ENCODE measurements at places on chromosomes 12 and 14.

DNA sequence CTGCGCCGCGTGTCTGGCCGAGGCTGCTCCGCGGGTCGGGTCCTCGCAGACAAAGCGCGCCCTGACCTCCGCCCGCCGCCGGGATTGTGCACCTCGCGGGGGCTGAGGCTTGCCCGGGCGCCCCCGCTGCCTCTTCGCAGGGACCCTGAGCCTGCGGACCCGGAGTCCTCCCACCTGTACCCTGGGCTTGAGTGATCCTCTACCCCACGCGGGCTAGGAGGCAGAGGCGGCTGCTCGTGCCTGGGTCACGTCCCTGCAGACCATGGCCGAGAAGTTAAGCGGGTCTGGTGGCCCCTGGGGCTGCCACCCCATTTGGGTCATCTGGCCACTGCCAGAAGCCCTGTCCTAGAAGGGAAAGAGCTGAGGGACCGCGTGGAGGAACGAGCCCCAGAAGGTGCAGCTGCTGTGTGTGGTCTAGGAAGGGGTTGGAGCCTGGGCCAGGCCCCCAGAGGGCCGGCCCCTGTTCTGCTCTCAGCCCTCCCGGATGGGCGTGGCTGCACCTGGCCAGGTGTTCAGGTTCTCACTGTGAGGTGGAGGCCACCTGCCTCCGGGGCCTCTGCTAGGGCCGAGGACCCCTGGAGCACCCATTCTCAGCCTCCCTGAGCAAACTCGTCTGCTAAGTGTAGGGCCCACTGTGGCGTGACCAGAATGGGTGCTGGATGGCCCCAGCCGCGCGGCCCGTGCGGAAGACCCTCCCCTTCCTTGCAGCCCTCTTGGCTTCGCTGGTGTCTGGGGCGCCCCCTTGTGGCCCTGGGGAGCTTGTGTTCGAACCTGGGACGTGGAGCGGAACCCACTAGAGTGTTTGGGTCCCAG lies 49.6 kb downstream of the LRCOL1 start:
- peak; percentile 62 for DNase-seq

GRCh38 chr14:84688297-84689025 lies 841.5 kb upstream of the FLRT2 start:
- no peak for DNase-seq

- DNase-seq = no peak
Observed at GRCh38 chr12:905261-906031, 44.0 kb downstream of the RAD52 start.

GRCh38 chr14:50062438-50063085 lies 53.8 kb downstream of the VCPKMT start:
- peak; percentile 80 for DNase-seq

GRCh38 chr12:13707829-13708228 lies 273.6 kb downstream of the GRIN2B start:
- DNase-seq = no peak

DNA sequence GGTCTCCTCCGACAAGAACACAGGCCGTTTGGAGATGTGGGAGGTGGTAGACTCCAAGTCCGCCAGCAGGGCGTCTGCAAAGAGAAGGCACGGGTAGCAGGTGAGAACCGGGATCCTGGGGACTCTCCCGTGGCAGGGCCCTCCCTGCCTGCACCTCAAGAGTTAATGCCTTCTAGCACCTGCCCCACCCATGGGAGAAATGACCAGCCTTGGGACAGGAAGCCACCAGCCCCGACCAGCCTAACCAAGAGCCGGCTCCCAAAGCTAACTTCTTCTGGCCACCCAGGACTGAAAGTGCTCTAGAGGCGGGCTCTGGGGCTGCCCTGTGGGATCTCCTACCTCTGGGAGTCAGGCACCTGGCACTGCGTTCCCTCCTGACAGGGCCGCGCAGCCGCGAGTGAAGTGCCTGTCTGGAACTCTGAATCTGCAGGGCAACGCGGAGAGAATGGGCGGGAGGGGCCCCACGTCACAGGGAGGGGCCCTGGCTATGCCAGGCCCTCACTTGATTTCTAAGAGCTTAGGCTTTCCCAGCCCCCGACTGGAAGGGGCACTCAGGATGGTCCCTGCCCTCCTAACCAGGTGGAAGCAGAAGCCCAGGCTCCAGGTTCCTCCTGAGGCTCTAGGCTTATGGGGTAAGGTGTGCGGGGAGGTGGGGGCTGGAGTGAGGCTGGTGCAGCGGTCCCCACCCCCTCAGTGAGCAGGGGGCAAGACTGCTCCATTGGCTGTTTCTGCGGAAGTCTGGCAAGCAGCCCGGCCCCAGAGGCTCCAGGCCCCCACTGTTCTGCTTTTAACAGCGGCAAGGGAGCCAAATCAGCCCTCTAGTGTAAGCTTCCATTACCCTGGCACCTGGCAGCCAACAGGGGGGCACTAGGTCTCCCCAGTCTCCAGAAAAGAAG lies 23.6 kb upstream of the RPLP0 start:
- no peak for DNase-seq

- peak; percentile 77 for DNase-seq
Observed at GRCh38 chr12:57005980-57006808, at the start of gene ZBTB39. Gene ZBTB39 (minus strand): TSS chr12:57006546. CDS start chr12:57004917, 1,629 bp downstream.

GRCh38 chr12:26196421-26196716 lies 996 bp downstream of the SSPN start:
- peak; percentile 9 for DNase-seq

GRCh38 chr14:28661171-28661772 lies 105.3 kb upstream of the FOXG1 start:
- DNase-seq = peak; percentile 32

DNA sequence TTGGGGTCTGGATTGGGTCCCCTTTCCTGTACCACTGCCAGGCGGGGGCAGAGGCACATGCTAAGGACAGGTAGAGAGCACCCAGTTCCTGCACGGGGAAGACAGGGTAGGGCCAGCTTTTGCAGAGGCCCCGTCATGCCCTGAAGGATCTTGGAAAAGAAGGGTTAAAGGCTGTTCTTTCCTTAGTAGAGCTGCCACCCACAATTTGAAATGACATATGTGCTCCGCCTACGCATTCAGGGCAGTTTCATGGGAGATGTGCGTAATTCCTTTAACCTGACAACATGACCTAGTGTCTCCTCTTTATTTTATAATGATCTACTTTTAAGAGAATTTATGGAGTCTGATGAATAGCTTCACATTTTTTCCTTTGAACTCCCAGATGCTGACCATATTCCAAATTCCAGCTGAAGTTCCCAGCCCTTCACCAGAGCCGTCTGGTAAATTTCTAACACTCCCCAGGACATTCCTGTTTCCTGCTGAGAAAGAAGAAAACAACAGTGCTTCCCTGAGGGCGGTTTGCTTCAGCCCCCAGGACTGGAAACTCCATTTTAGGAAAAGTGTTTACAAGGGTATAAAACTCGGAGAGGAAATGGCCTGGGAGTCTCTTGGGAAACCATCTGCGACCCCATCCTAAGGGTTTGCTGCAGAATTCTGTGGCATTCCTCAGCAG lies 58.9 kb upstream of the PLEKHG3 start:
- peak; percentile 99 for DNase-seq

DNA sequence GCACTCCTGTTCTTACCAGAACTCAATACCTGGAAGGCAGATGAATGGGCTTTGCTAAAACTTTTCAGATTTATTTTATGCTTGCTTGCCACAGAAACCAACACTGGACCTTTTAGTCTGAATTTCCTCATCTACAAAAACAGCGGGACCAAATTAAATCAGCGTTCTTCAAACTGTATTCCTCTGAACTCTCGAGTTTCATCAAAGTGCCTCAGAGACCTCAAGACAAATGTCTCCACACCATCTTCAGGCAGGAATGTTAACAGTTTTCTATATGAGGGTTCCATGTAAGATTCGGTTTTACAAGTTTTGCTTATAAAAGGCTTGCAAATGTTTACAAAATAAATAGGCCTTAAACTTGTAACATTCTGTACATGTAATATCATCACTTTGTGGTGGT lies 74.6 kb downstream of the MED13L start:
- no peak for DNase-seq

- DNase-seq = peak; percentile 22
Observed at GRCh38 chr12:94872971-94873733, 130.3 kb downstream of the NDUFA12 start.

DNA sequence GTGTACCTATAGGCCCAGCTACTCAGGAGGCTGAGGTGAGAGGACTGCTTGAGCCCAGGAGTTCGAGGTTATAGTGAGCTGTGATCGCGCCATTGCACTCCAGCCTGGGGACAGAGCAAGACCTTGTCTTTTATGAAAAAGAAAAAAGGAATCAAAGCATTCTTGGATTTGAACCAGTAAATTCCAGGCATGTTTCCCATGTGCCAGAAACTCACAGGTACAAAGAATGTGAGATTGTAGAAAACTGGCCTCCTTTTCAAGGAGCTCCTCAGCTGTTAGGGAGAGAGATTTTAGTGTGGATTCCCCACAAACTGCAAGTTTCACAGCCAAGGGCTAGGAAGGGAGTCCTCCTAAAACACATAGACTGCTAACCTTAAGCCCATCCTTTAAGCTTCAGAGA lies 95.0 kb downstream of the FOXN4 start:
- DNase-seq = no peak

- DNase-seq = no peak
Observed at GRCh38 chr12:91103624-91104023, 7.7 kb downstream of the LUM start.

DNA sequence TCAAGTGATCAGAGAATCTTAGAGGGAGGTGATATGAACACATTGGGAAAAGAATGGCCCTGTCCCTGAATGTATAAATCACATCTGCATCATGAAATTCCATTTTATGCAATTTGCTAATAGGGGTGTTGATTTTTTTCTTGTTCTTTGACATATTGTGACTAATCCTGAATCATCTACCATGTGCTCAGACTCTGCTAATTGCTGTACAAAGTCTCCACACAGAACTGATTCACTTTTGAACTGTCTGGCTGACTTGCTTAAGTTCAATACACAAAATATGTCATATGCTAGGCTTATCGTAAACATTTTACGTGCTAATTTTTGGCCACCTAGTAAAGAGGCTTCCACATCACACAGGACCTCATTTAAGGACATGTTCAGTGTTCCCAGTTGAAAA lies 2.6 kb downstream of the TMEM132D start:
- DNase-seq = no peak

- DNase-seq = no peak
Observed at GRCh38 chr12:92701441-92701840, 1.3 kb upstream of the PLEKHG7 start.

DNA sequence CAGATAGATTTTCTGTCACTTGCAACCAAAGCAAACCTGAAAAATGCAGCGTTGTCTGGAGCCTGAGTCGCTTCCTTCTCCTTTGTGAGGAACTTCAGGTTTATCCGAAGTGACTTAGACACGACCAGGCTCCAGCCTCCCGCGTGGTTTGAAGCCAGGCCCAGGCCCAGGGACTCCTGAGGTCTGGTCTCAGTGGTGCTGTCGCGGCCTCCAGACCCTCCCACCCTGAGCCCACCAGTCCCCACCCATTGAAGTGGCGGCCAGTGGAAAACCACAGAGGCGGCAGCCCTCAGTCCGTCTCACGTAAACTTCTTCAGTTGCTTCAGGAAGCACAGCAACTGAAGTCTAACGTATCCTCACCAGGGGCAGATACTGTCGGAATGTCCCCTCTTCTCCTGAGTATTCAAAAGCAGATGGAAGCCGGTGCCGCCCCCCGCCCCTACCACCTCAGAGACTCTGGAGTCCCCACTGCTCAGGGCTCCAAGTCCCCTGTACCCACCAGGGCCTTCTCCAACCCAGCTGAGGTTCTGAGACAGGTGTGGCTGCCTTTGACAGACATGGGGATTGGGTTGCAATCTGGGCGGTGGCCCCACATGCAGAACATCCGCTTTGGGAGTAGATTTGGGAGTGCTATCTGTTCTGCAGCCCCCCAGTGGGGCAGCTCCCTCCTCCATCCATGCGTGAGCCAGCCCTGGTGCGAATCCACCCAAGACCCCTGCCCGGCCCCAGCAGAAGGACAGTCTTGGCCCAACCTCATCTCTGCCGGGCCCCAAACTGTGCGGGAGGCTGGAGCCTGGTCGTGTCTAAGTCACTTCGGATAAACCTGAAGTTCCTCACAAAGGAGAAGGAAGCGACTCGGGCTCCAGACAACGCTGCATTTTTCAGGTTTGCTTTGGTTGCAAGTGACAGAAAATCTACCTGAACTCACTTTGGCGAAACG lies 26.6 kb upstream of the GALNT9 start:
- DNase-seq = no peak

GRCh38 chr12:70241845-70242244 lies 1.4 kb upstream of the CNOT2 start:
- DNase-seq = no peak

DNA sequence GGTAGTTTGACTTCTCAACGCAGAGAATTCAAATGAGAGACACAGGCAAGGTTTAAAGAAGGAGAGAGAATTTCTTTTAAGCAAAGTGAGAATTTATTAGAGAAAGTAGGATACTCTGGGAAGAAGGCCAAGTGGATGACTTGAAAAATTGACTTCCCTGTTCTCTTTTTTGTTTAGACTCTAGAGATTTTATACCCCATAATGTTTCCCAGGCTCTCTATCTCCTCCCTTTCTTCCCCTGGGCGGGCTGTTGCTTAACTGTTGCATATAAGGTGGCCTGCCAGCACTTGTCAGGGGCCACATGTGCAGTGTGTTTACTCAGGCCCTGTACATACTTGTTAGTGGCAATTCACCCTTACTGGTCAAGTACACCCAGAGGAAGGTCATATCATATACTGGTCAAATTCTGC lies 403.7 kb downstream of the SLC6A15 start:
- DNase-seq = no peak

- DNase-seq = no peak
Observed at GRCh38 chr12:85836197-85837090, at the start of gene RASSF9. Gene RASSF9 (minus strand): TSS chr12:85836409. CDS start chr12:85836201, 208 bp downstream.
